GM19239 (cell line): ENCODE measurements at places on chromosomes 11 and 22.

DNA sequence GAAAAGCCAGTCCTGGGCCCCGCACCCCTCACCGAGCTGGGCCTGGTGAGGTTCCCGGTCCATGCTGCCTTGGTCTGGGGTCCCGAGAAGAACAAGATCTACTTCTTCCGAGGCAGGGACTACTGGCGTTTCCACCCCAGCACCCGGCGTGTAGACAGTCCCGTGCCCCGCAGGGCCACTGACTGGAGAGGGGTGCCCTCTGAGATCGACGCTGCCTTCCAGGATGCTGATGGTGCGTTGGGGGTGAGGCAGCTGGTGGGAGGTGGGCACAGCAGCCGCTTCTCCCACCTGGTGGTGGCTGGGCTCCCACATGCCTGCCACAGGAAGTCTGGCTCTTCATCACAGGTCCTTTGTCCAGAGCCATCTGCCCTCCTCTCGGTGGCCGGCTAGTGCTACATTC, 4.5 kb upstream of the SMARCB1 start:
- DNase-seq: no peak

DNA sequence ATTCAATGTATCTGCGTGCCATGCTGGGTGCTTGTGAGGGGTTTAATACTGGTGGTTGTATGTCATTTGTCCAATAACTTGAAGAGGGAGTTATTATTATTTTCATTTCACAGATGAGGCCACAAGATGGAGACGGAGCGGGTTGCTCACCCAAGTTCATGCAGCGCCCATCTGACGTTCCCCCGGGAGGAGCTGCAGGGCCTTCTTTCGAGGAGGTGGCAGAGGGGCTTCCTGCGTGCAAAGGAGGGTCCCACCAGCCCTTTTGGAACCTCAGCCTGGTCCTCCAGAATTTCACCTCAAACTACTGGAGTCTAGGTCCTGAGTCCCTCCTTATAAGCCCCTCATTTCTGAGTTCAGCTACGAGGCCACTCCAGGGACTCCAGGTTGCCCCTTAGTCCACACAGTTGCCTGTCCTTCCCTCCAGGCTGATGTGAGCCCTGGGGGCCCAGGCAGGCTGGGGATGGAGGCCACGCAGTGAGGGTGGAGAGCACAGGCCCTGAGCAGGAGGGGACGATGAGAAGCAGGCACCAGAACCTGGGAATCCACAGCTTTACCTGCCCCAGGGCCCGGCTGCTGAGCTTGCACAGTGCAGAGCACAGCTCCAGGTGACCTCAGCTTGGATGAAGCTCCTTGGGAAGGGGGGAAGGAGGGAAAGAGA, 2.9 kb upstream of the VSIG10L2 start:
- no peak for DNase-seq

GRCh38 chr11:76596652-76597051, 73.9 kb downstream of the LRRC32 start:
- no peak for DNase-seq

GRCh38 chr11:72338741-72339140, 94.8 kb upstream of the PHOX2A start:
- DNase-seq: no peak

DNA sequence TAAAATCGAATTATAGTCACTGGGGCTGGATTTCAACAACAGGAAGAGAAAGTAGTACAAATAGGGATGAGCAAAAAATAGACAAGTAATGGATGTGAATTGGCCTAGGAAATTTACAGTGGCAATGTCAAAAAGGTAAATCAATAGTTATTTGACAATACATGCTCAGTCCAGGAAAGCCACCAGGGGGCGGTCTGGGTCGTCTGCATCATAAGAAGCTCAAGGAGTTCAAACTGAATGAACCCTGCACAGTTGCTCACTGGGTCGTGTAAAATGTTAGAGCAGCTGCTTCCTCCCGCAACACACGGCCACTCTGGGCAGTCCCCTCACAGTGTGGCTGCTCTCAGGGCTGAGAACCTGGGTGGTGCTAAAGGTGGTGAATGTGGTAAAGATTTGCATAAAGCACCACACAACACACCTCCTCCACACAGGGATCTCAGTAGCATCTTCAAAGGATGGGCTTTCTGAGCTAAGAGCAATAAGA, 85.9 kb downstream of the ZNF280B start:
- DNase-seq: peak; percentile 65

DNA sequence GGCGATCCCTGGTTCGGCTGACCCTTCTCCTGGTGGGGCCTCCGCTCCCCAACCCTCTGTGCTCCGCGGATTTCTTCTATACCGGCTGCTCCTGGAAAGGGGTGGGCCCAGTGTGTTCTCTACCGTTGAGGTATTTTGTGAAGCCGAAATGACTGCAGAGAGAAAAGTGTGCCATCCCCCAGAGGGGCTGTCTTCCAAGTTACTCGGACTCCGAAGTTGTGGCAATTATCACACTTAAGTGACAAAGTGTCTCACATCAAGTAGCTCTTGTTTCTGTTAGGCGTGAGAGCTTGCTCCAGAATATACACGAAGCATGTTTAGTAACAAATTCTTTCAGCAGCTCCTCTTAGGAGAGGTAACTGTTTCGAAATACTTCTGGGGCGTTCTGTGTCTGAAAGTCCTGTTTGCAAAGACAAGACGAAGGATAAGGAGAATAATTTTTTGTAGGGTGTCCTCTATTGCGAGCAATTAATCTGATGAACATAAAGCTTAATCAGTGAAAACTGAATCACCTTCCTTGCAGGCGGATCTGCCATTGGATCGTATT, 434 bp downstream of the XPNPEP3 start:
- DNase-seq: no peak

DNA sequence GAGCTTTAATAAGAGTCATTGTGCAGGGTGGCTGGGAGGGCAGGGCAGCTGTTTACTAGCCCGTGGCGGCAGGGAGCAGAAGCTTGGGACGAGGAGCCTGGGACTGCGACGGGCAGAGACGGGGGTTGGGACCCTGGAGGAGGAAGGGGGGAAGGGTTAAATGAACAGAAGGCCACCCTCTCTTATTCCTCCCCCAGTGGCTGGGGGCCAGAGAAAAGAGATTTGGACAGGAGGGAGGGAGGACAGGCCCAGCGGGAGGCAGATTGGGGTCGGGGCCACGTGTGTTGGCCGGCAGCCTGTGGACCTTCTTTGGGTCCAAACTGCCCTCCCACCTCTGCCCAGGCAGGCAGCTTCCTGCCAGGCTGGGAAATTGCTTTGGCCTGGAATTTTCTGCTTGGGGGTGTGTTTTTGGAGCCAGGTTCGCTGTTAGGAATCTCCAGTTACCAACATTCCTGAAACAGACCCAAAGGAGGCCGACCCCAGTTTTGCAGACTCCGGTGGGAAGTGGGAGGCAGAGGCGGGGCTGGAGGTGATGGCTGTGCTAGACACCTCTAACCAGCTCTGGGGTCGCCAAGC, 50.2 kb downstream of the APOL3 start:
- DNase-seq: no peak

GRCh38 chr11:15609445-15609844, 494.7 kb downstream of the INSC start:
- no peak for DNase-seq

DNA sequence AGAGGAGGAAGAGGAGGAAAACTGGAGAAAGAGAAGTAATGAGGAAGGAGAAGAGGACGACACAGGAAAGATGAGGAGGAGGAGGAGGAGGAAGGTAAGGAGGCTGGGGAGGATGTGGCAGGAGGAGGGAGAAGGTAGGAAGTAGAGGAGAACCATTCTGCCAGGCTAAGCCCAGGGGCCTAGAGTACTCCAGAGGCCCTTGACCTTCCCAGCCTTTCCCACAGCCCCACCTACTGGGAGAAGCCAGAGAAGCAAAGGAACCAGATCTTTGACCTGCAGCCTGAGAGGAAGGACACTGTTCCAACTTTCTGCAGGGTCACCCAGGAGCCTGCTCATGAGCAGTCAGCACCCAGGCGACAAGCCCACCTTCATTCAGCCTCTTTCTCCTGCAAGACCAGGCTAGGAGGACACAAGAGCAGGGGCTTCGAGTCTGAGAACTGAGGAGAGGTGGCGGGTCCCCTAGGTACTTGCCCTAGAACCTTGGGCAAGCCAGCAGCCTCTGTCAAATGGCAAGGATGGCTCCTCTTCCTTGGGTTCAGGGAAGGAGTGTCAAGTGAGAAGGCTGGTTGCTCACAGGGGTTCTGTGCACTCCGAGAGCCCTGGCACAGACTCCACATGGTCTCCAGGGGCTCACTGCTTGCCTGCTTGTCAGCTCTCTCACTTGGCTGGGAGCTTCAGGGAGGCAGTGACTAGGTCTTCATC, 27.9 kb upstream of the OAF start:
- DNase-seq: no peak

GRCh38 chr11:7965386-7965785, at the start of gene NLRP10:
TSS of gene NLRP10 (minus strand) at chr11:7965447. CDS start at chr11:7963495, 1,952 bp downstream.
- DNase-seq: no peak

GRCh38 chr11:123426789-123427188, 3.3 kb upstream of the GRAMD1B start:
- DNase-seq: no peak

GRCh38 chr11:27429761-27430393, 42.7 kb downstream of the LGR4 start:
- no peak for DNase-seq

GRCh38 chr11:2566223-2567025, 121.6 kb downstream of the KCNQ1 start:
- DNase-seq: no peak

- DNase-seq: no peak
These were observed 1007.7 kb downstream of the BRD1 start for GRCh38 chr22:48819961-48820360.

GRCh38 chr22:44091021-44091721, 67.1 kb downstream of the PARVB start:
- no peak for DNase-seq

GRCh38 chr11:55503449-55503848, 50.8 kb upstream of the OR4C15 start:
- no peak for DNase-seq

DNA sequence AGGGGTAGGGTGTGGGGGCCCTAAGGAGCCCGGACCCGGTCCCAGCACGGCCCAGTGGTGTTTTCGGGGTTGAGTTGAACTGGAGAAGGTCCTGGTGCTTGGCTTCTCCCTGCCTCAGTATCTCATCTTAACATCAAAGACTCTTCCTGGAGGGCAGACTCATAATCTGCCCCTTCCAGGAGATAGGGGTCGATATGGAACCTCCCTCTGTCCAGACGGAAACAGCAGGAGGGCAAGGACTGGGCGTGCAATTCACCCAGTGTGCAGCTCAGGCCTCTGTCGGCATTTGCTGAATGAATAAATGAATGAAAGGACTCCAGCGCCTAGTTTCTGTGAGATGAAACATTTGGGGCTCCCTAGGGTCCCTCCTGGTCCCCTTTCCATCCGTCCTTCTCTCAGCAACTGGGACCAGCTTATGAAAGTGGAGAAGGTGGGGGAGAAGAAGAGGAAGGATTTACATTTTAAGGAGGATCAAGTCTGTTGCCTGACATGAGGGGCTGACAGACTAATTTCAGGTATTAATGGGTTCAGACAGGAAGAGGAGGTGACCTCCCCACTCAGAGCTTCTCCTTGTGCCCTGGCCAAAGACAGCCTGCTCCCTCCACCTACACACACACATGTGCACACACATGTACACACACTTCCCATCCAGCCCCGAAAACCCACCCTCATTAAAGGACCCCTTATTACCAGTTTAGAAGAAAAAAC, 1.1 kb upstream of the SHISA8 start:
- no peak for DNase-seq

- DNase-seq: no peak
These were observed 22.8 kb upstream of the PICK1 start for GRCh38 chr22:38034278-38034882.

DNA sequence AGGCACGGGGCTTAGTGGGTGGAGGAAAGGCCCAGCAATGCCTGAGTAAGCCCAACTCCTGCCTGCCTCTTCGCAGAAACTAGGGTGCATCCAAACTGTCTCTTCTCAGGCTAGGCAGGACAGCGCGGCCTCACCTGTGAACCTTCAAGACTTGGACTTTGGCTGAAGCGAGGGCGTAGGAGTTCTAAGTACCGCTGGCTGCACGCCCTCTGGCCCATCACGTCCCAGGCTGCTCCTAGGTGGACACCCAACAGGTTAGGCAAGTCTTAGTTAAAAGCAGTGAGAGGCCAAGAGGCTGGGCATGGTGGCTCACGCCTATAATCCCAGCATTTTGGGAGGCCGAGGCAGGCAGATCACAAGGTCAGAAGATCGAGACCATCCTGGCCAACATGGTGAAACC, 1.8 kb upstream of the DDB2 start:
- no peak for DNase-seq

GRCh38 chr22:22099833-22100812, 117.5 kb upstream of the TOP3B start:
- DNase-seq: no peak
